ENCODE measurements at places on chromosomes 12 and 14. TPM values are rescaled to one million over a fixed set of nuclear protein-coding genes. Genes with fewer than 3 reads are reported as not detected.

Gene LUM
- 0.27 TPM for total RNA-seq

Gene CNTN1
- 0.54 TPM for total RNA-seq

Gene KLRC3
- not detected for total RNA-seq

Gene ZNF385A
- 4.6 TPM for total RNA-seq

Gene CCDC177
- total RNA-seq, result under 0.01 TPM

Gene IGF1
- under 0.01 TPM for total RNA-seq

Gene LHX5
- not detected for total RNA-seq

Gene RTL1
- not detected for total RNA-seq

Gene REP15
- total RNA-seq, result 0.54 TPM

Gene SDR9C7
- not detected for total RNA-seq

Gene SERPINA6
- total RNA-seq, result under 0.01 TPM

Gene GPR137C
- total RNA-seq, result 0.27 TPM

Gene CLEC4A
- total RNA-seq, result 0.27 TPM

Gene CABP1
- under 0.01 TPM for total RNA-seq

Gene ATP2A2
- total RNA-seq, result 87.3 TPM

Gene SAMD4A
- total RNA-seq, result 2.7 TPM

Gene ADAMTS20
- total RNA-seq, result not detected

Gene PRH2
- total RNA-seq, result not detected

Gene GRIN2B
- total RNA-seq, result under 0.01 TPM

Gene KRT83
- not detected for total RNA-seq

Gene BTG1
- total RNA-seq, result 18.0 TPM

Gene NYNRIN
- total RNA-seq, result 20.2 TPM

Gene FITM1
- total RNA-seq, result 2.7 TPM

Gene DEPDC4
- 0.27 TPM for total RNA-seq

Gene TSPAN19
- not detected for total RNA-seq

Gene HCAR1
- 0.27 TPM for total RNA-seq

Gene CLEC1B
- total RNA-seq, result 0.27 TPM

Gene BDKRB1
- not detected for total RNA-seq

Gene CFAP54
- 1.1 TPM for total RNA-seq

Gene ENDOU
- total RNA-seq, result 0.27 TPM

Gene SLC25A47
- total RNA-seq, result not detected

Gene EPYC
- not detected for total RNA-seq

Gene ACSM4
- total RNA-seq, result not detected

Gene DBX2
- total RNA-seq, result not detected

Gene SELPLG
- 103 TPM for total RNA-seq

Gene GPX2
- total RNA-seq, result 0.27 TPM

Gene VRTN
- total RNA-seq, result under 0.01 TPM

Gene CLMN
- total RNA-seq, result 1.9 TPM

Gene IFNG-AS1
- total RNA-seq, result 0.27 TPM

Gene ADAM20
- total RNA-seq, result 0.54 TPM

Gene OR6C74
- total RNA-seq, result not detected

Gene SLCO1C1
- total RNA-seq, result not detected

Gene DIO2
- under 0.01 TPM for total RNA-seq

Gene FAM234B
- total RNA-seq, result 12.7 TPM

Gene KCNA5
- total RNA-seq, result under 0.01 TPM

Gene MYF5
- not detected for total RNA-seq

Gene CMKLR1
- total RNA-seq, result 0.27 TPM

Gene WASHC4
- 35.5 TPM for total RNA-seq

Gene BEST3
- total RNA-seq, result 0.27 TPM

Gene ARMH4
- total RNA-seq, result 1.1 TPM

Gene RFLNA
- 0.27 TPM for total RNA-seq
